Activated naive CD4-positive, alpha-beta T cell treated with anti-CD3 and anti-CD28 coated beads, Interleukin-2, amount 50 U/mL, for 16 hours (primary cell): ENCODE measurements at places on chromosomes 1 and 21.
A peak's percentile ranks its signal among the peaks of the same experiment; 100 is the strongest.

DNA sequence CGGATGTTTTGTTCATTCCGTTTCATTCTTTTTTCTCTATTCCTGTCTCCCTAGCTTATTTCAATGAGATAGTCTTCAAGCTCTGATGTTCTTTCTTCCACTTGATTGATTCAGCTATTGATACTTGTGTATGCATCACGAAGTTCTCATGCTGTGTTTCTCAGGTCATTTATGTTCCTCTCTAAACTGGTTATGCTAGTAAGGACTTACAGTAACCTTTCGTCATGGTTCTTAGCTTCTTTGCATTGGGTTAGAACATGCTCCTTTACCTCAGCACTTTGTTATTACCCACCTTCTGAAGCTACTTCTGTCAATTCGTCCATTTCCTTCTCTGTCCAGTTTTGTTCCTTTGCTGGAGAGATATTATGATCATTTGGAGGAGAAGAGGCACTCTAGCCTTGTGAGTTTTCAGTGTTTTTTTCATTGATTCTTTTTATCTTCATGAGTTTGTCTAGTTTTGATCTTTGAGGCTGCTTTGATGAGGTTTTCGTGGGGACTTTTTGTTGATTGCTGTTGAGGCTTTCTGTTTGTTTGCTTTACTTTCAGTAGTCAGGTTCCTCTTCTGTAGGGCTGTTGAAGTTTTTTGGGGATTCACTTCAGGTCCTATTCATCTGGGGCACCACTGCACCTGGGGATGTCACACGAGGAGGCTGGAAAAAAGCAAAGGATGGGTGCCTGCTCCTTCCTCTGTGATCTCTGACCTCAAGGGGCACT is 496.9 kb upstream of the LRRC7 start:
- DNase-seq, result no peak

DNA sequence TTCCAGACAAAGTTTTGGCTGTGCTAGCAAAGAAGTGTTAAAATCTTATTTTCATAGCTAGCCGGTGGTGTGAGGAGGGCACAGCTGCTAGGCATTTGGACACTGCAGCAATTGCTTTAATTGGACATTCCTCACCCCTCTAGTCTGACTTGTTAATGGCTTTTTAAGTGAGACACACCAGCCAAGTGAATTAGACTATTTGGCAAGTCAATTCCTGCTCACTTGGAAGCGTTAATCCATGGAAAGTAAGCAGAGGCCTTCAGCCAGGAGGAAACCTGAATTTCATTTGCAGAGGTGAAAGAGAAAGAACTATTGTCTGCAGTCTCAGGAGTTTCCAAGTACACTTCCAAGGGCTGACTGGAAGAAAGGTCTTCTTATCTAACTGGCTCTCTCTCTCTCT is 175.7 kb downstream of the ST6GALNAC3 start:
- no peak for DNase-seq

GRCh38 chr1:244060117-244060516 is 9.0 kb downstream of the ZBTB18 start:
- DNase-seq, result no peak

DNA sequence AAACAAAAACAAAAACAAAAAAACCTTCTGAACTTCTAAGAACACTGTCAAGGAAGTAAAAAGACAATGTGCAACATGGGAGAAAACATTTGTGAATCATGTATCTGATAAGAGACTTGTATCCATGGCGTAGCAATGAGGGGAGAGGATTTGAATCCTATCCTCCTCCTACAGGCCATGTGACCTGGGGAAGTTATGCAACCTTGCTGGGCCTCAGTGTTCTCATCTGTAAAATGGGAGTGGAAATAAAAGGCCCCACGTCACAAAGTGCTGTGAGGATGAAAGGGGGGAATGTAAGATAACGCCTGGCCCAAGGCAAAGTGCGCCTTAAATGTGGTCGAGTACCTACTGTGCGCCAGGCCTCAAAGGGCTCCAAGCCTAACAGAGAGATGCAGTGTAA is 83.7 kb downstream of the DISP3 start:
- no peak for DNase-seq

DNA sequence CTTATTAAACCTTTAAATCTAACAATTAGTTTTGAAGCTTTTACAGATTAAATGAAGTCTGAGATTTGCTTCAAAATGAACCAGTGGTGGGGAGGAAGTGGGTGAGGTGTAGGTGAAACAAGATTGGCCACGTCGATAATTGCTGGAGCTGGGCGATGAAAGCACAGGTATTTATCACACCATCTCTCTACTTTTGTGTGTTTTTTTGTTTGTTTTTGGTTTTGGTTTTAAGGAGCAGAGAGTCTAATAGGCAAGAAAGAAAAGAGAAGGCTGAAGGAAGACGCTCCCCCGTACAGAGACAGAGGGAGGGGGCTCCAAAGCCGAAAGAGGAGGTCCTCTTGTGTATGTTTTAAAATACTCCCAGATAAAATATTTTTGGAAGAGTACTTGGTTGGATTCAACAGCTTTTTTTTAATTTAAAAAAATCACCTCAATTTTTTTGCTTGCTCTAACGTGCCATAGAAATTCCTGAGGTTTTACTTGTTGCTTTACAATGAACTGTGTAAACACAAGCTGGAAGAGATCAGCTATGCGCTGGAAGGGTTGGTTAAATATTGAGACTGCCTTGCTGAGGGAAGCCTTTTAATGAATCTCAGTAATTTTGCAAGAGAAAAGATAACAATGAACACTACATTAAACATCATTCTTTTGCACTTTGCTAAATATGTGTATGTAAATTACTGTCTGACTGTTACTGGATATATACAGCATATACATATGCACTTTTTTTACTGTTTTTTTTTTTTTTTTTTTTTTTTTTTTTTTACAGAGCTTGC is 6.7 kb upstream of the LGALS8 start:
- DNase-seq, result no peak

- DNase-seq, result no peak
These were observed 223.9 kb downstream of the TGFB2 start for GRCh38 chr1:218568962-218569550.

DNA sequence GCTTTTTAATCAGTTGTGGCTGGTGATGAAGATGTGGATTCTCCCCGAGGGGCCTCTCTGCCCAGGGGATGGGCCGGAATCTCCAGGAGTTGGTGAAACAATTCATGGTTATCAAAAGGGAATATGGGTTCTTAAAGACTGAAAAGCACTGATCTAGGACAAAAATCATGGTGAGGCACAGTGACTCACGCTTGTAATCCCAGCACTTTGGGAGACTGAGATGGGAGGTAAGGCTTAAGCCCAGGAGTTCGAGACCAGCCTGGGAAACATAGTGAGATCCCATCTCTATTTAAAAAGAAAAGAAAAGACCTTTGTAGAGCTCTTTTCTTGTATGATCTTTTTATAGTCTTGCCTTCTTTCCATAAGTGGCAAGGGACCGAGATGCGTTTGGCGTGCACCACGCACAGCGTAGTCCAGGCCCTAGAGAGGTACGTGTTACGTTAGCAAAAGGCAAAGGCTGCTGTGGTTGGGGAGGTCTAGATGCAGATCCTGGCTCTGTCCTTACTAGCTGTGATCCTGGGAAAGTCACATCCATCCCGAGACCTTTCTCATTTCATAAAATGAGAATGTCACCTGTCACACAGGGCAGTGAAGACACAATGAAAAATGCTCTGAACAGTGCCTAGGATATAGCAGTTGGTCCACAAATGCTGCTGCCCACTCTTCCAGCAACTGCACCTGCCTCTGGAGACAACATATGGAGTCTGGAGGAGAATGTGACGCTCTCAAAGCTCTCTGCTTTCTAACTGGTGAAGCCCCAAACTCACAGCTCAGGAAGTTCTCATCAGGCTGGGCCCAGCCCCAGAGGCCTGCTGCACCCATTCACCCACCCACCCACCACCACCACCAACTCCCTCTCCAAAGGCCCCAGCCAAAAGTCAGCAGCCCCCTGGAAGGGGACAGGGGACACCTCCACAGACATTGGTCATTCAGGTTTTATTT is 54.8 kb downstream of the KIF21B start:
- DNase-seq, result no peak

DNA sequence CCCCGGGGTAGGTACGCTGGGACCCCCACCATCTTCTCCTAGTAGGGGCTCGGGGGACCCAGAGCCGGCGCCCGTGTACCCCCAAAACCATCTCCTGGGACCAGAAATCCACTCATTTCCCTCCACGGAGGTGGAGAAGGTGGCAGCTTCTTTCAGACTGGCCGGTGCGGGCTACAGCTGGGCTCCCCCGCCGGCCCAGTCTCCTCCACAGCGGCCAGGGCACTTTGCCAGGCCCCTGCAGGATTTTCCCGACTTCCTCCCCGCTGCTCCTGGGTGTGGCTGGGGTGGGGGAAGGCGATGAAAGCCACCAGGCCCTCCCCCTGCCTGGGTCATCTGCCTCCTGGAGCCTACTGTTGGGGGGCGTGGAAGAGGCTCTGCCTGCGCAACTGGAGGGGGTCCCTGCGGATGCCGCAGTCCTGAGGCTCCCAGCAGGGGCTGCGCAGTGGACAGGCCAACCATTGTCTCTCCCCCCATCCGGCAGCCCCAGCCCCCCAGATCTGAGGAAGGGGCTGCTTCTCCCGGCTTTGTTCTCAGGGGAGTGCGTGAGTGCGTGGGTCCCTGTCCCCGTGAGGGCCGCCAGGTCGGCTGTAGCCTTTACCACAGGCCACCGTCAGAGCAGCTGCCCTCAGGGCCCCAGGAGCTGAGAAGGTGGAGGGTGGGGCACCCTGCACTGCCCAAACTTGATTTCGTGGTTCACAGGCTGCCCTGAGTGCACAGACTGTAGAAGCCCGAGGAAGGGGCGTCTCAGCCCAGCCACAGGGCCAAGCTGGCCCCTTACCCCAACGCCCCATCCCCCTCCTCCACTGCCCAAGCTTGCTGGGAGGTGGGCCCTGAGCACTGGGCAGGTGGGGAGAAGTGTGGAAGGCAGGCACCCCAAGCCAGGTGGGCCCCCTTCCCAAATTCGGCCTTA is 1.3 kb downstream of the AGRN start:
- no peak for DNase-seq

DNA sequence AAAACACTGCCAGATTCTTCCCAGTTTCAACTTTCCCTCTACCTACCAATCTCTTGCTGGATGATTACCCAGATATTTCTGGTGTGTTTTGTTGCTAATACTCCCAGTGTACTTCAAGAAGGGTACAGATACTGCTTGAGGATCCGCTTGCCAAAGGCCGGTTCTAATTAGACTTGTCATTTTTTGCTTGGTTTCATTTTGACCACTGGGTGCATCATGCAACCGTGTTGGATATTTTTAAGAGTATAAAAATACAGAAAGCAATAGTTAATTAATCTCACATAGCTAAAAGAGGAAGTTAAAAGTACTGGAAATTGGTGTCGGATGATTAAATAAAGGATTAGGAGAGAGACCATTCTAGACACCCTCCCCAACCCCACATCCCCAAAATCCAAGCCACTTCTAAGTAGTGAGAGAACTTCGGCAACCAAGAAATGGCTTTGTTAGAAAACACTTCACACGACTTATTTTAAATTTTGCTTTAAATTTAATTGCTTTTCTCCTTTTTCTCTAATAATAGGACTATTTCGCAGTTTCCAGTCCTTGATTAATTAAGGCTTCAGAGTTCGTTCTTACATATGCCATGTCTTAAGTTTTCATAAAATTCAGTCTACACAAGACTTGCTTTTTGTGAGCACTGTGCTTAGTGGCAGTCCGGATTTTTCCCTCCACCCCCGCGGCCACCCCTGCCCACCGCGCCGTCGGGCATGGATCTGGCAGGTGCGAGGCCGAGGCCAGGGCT is 2.5 kb upstream of the CDKN2C start:
- DNase-seq, result no peak

DNA sequence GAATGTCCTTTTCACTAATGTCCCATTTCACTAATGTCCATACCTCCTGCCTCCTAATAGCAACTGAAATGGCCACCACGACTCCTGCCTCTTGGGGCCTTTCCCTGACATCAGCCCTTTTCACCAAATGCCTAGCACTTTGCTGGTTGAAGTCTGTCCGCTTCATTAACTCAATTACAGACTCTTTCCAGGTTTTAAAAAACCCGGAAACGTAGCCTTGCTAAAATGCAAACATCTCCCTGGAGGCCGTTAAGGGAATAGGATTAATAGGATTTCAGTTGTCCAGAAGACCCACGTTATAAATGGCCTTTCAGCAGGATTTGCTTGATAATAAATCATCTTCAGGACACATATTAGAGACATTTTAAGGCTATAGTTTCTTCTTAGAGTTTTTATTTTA is 25.7 kb upstream of the ERO1B start:
- no peak for DNase-seq

DNA sequence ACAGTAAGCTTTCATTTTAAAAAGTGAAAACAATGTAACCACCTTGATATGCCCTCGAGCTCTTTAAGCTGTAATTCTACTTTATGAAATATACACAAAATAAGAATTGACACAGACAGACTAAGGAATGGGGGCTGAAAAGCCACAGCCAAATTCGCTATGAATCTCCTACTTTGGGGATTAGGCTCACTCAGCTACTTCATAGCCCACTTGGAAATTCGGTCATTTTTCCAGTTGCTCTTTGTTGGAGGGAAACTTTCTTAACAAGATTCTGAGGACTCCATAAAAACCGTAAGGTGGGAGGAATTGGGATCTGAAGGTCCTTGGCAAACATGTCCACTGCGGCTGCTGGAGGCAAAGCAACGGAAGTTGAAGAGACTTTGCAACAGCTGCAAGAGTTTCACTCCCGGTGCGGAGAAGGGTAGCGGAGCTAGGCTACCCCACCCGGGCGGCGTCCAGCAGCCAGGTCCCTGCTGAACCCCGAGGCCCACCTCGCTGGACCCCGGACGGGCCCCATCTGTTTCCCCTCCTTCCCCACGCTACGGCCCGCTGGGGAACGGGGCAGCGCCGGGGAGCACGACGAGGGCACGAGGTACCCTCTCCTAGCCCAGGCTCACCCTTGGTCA is 634 bp downstream of the MYCBP start:
- peak; percentile 30 for DNase-seq
